ENCODE measurements at places on chromosomes 3 and 15. TPM values are rescaled to one million over a fixed set of nuclear protein-coding genes. Genes with fewer than 3 reads are reported as not detected.

DNA sequence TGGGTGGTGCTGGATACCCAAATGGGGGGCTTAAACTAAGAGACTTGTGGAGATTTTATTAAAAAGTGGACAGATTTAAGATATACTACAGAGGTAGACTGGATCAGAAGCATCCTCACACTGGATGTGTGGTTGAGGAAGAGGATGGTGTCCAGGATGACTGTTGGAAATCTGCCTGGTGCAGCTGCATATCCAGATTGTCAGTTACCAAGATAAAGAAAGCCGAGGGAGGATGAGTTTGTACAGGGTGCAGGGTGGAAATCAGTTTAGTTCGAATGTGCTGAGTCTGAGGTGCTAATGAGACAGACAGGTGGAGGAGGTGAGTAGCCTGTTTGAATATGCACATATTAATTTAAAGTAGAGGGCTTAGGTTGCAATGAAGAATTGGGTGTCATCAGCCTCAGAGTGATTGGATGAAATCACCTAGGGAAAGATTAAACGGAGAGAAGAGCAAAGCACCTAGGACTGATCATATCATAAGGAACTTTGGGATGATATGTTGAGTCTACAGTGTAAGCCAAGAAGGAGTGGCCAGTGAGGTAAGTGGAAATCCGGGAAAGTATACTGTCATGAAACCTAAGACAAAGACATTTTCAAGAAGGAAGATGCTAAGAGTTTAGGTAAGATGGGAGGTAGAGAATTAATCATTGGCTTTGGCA, 74.1 kb upstream of the GOLGA8B start:
- DNase-seq = no peak

DNA sequence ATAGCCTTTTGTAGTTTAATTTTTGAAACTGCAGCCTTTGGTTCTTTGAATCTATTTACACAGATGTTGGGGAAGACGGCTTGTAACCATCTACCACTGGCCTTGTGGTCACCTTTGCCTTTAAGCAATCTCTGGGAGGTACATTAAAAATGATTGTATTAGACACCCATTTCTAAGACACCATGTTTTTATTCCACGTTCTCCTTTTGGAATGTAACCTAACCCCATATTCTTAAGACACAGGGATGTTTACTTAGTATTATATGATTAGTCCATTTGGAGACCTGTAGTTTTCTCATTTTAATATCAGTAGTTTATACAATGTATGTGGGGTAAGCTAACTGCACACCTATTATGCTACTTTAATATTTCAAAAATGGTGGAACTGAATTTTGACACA, 175.1 kb upstream of the PLSCR5 start:
- no peak for DNase-seq

GRCh38 chr3:161171113-161171512, 50.0 kb upstream of the NMD3 start:
- peak; percentile 3 for DNase-seq

GRCh38 chr3:195101927-195102608, 168.9 kb downstream of the XXYLT1 start:
- DNase-seq = no peak

GRCh38 chr15:71259866-71260265, 144.6 kb downstream of the THSD4 start:
- no peak for DNase-seq

DNA sequence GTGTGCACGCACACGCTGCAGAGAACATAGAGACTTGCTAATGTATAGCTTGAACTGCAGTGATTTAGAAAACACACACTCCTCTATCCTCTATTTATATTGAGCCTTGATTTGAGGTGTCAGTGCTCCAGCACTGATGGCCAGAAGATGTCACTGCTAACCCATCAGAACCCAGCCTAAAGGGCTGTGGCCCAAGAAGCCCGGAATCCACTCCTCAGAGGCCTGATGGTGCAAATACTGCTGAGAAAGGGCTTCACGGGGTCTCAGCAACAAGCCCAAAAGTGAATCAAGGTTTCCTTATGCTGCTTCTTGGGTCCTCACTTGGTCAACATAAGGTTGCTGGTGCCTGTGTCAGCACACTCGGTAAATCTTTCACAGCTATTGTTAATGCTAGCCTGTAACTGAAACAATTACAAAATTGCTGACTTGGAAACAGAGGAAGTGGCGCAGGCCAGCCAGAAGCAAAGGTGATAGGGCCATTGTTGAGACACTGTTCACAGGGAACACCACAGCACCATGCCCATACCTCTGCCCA, 60.3 kb downstream of the HEG1 start:
- peak; percentile 54 for DNase-seq

- no peak for DNase-seq
These were observed 511.4 kb upstream of the CBLB start for GRCh38 chr3:106380232-106380631.

DNA sequence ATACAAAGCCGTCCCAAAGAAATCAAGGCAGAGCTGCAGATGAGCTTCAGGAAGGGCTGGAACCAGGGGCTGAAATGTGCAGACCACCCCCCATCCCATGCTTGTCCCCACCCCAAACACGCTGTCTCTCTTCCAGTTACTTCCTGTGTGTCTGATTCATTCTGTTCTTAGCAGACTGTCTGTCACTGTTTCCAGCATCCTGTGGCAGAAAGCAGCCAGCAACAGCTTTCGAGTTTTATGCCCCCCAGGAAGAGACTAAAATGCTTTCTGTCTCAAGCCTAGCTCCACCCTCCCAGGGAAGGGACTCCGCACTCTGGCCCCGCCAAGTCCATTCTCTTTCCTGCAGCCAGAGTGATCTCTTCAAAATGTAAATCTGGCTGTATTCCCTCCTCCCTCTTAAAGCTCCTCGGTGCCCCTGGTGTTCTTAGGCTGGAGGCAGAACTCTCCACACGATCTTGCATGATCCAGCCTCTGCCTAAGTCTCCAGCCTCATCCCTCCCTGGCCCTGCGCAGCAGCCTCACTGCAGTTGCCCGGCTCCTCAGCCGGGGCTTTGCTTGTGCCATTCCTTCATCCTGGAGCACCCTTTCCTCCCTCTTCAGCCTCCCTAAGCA, 41.5 kb downstream of the HRH1 start:
- peak; percentile 71 for DNase-seq

DNA sequence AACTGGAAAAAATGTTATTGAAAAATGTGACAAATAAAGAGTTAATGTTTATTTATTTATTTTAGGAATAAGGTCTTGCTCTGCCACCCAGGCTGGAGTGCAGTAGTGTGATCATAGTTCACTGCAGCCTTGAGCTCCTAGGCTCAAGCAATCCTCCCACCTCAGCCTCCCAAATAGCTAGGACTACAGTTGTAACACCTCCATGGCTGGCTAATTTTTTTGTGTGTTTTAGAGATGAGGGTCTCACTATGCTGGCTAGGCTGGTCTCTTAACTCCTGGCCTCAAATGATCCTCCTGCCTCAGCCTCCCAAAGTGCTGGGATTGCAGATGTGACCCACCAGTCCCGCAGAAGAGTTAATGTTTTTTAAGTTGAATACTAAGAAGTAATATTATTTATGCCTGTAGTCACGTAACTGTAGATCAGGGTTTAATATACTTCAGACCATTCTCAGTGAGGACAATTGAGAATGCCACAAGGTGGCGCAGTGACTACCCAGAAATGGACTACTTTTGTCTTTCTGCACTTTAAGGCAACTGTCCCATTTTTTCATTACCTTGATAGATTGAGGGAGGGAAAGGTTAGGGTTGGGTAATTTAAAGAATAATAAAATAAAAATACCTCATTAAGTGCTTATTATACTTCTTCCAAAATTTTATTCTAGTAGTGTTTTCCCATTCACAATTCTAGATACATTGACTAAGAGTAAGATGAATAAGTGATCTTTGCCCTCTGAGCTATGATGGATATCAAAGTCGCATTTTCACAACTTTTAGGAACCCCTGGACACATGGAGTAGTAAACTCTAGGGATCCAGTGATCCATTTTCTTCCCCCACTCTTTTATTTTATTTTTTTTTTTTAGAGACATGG, 6.0 kb downstream of the MUC13 start:
- DNase-seq = peak; percentile 85

- DNase-seq = no peak
These were observed 58.2 kb downstream of the KLHL6 start for GRCh38 chr3:183497313-183497712.

GRCh38 chr15:35061161-35061824, 23.8 kb downstream of the NANOGP8 start:
- DNase-seq = no peak

DNA sequence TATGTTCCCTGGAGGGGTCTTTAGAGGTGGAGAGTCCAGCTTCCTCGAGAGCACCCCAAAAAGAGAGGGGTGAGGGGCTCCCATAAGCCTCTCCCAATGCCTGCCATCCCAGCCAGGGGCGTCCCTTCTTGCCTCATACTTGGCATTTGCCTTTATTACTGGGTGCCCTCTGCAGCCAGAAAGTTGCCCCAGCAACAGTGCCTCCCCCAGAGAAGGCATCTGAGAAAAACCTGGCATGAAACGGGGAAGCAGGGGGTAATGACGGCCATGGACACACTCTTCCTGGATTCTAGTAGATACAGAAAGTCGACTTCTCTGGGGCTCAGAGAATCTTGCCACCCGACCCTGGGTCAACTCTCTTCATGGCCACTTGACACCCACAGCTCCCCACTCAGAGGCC, 90.1 kb downstream of the PCSK6 start:
- no peak for DNase-seq

DNA sequence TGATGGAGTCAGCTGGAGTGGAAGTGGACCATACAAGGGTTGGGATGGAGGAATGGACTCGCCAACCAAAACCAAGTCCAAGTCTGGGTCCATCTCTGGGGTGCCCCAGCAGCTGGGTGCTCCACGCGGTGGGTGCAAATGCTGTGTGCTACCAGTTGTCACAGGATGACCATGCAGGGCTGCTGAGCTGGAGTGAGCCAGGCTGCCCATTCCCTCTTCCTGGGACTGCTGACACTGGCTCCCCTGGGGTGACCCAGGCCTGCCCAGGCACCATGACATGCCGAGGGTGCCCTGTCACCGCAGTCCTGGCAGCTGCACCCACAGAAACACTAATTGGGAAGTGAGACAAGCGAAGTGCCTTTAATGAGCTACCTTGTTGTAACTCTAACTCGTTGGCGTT, 140.2 kb downstream of the TPRA1 start:
- DNase-seq = no peak

GRCh38 chr3:171825222-171825828, 15.0 kb upstream of the PLD1 start:
- DNase-seq = no peak

DNA sequence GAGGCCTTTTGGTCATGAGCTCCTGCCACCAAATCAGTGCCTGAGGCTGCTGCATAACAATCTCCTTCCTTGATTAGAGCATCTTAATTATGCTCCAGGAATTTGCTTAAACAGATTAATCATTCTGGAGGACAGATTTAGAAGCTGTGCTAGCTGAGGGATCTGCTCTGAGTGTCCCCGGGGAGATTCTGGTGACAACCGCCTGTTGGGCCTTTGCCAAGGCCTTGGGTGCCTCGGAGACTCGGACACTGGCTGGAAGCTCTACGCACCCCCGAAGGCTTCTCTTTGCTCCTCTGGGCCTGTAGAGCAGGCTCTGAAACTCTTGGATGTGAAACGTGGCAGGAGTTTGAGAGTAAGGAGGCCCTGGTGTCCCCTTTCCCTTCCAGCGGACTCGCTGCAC, 264.1 kb downstream of the CD47 start:
- DNase-seq = no peak

NANOGP8 gene
- not detected for total RNA-seq

REC114 gene
- not detected for total RNA-seq

CYP11A1 gene
- total RNA-seq = 0.29 TPM

IL20RB gene
- 1.0 TPM for total RNA-seq

FRMD5 gene
- total RNA-seq = 0.25 TPM

GNB4 gene
- total RNA-seq = 1.1 TPM

NUP210 gene
- total RNA-seq = 142 TPM
